ENCODE measurements at places on chromosomes 11 and 22. TPM values are rescaled to one million over a fixed set of nuclear protein-coding genes. Genes with fewer than 3 reads are reported as not detected.

- DNase-seq, result peak; percentile 70
Observed at GRCh38 chr22:23539135-23539838, 40.8 kb downstream of the IGLL1 start.

DNA sequence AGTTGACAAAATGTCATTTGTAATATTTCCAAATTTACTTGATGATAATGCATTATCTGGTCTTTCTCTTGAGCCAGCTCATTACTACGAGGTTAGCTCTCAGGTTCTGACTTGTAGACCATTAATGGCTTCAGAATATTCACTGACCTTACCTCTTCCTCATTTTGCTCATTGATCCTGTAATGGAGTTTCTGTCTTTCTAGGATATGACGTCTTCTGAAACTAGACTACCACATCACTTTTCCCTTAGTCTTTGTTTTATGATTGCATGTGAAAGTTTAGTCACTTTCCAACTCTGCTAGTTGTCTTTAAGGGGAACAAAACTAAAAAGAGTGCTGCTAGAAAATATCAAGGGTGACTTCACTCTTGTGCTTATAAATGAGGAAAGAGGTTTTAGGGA lies 697.6 kb downstream of the JRKL start:
- no peak for DNase-seq

- DNase-seq, result peak; percentile 74
Observed at GRCh38 chr22:38228873-38229740, 27.3 kb downstream of the MAFF start.

Gene PRAME
- not detected for total RNA-seq

GRCh38 chr22:36344106-36344827 lies 43.5 kb downstream of the MYH9 start:
- no peak for DNase-seq

Gene OR2AG2
- total RNA-seq, result not detected

DNA sequence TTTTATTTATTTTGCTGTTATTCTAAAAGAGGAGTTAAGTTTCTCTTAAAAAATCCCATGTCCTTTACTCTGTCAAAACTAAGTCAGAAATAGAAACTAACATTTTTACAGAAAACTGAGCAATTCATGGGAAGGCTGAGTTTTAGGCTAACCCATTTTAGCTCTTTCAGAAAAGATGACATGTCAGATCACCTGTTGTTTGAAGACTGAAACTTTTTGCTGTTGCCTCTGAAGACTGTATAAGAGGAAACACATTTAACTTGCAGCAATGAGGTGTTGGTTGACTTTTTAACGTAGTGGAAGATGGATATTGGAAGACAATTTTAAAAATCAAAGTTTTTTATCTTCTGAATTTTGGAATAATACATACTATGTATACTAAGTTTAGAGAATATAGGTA lies 115.4 kb downstream of the METTL15 start:
- DNase-seq, result no peak

Gene SPTBN2
- total RNA-seq, result 11.4 TPM

DNA sequence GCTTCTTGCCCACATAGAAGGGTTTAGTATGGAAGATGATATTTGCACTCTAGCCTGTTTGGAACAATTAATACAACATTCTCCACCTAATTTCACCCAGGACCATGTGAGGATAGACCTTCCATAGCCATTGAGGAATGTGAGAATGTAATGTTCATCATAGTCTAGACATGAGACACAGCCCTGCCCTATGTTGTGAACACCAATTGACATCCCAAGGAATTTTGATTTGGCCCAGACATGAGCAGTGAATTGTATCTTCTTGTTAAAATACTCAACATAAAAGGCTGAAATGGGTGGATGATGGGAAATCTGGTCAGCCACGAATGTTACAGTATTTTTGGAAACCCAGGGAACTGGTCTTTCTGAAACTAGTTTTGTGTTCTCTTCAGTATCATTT lies 892.3 kb upstream of the CHORDC1 start:
- no peak for DNase-seq

Gene RTCB
- total RNA-seq, result 86.3 TPM

- DNase-seq, result no peak
Observed at GRCh38 chr11:131690362-131690761, 319.9 kb downstream of the NTM start.

Gene CNIH2
- total RNA-seq, result 2.0 TPM

Gene OR52E2
- total RNA-seq, result not detected

- DNase-seq, result no peak
Observed at GRCh38 chr11:128896356-128896755, 5.2 kb downstream of the KCNJ5 start.

- no peak for DNase-seq
Observed at GRCh38 chr22:21443735-21444421, 23.3 kb upstream of the TMEM191C start.

DNA sequence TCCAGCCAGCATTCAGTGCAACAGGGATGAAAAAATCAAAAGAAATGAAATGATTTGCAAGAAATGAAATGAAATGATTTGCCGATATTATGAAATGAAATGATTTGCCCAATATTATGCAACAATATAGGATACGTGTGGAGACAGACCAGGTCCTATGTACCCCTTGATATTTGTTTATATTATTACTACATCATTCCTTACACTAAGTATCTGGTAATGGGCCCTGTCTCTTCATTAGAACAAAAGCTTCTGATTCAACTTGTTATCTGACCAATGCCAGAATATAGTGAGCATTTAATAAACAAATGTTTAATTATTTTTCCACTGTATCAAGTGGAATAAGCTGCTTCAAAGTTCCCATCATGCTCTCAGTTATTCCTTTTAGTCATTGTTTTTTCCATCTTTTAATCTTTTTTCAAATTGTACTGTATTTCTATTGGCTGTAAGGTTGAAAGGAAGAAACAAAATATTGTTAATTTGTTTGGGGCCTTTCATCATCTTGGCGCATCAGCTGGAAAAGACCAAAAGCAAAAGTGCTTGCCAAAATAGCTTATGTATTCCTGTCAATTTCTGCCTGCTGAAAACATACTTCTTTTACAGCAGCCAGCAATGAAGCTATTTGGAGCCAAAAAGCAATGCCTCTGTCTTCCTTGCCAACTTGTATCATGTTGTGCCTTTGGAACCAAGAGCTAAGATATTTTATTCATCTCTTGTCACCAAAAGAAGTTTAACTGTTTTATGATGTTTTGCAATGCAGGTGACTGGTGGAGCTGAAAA lies 2314.9 kb downstream of the LRRC4C start:
- no peak for DNase-seq

DNA sequence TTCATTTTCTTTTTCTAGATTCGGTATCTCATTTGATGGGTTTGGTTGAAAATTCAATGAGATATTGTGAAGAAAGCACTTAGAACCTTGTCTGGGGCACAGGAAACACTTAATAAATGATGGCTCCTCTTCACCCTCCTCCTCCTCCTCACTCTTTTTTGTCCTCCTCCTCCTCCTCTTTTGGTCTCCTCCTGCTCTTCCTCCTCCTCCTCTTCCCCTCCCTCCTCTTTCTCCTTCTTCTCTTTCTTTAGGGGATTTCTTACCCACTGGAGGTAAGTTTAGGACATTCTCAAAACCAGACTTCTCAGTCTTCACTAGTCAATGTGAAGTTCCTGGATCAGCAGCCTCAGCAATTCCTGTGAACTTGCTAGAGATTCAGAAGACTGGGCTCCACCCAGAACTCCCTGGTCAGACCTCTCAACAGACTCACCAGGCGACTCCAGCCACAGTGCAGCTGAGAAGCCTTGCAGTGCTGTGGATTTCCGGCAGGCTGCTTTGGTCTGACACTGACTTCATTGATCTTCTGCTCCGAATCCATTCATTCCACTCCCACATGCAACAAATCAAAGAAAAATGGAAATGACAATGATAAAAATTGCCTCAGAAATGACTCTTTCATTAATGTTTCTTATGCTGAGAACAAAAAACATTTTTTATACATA lies 368.6 kb upstream of the B3GAT1 start:
- DNase-seq, result no peak

Gene CHRM1
- total RNA-seq, result not detected

Gene PLXNB2
- 44.4 TPM for total RNA-seq

DNA sequence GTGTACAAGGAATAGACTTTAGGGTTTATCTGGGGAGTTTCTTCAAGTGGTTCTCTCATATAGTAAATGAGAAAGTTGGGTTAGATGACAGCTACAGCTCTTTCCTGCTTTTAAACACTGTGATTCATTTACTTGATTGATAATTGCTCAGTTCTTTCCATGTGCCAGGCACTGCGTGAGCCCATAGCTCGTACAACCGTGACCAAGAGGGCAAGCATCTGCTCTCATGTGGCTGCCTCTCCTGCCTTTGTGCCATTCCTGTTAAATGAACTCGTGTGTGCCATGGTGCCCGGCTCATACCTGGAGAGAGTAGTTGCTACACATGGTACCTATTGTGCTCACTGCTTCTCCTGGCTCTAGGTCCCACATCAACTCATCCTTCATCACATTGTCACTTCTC lies 206.3 kb downstream of the SNX19 start:
- DNase-seq, result no peak

GRCh38 chr11:15969281-15969680 lies 387.1 kb downstream of the SOX6 start:
- peak; percentile 79 for DNase-seq

DNA sequence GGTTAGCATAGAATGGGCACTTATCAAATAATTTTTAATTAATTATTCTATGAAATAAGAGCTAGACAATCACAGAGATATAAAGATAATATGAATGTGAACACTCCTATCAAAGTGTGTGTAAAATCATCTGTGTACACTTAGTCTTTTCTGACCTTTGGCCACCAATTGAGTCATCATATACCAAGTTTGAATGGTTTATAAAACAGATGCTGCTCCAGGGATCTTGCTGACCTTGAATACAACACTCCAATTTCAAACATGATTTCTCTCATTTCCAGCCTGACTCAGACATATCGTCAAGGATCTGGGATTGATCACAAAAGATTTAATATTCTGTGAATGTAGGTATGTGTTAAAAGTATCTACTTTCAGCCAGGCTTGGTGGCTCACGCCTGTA lies 2.9 kb upstream of the OR51V1 start:
- DNase-seq, result peak; percentile 5

GRCh38 chr11:73753938-73754337 lies 6.9 kb downstream of the RAB6A start:
- no peak for DNase-seq

- no peak for DNase-seq
Observed at GRCh38 chr11:124577716-124578427, 8.1 kb downstream of the OR8A1 start.

GRCh38 chr11:65055538-65055937 lies 2.8 kb downstream of the NAALADL1 start:
- DNase-seq, result no peak

GRCh38 chr11:2762451-2762850 lies 62.7 kb upstream of the KCNQ1OT1 start:
- no peak for DNase-seq

DNA sequence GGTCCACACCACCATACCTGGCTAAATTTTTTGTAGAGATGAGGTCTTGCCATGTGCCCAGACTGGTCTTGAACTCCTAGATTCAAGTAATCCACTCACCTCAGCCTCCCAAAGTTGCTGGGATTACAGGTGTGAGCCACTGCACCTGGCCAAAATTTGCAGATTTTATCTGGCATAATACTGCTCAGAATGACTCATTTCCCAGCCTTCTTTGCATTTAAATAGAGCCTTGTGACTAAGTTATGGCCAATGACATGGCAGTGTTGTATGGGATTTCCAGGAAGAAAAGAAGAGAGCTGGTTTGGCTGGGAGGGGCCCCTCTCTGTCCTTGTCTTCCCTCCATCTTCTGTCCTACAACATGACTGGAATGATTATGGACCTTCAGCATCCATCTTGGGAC lies 55.8 kb downstream of the CCDC34 start:
- DNase-seq, result no peak

Gene OR8G5
- total RNA-seq, result not detected

DNA sequence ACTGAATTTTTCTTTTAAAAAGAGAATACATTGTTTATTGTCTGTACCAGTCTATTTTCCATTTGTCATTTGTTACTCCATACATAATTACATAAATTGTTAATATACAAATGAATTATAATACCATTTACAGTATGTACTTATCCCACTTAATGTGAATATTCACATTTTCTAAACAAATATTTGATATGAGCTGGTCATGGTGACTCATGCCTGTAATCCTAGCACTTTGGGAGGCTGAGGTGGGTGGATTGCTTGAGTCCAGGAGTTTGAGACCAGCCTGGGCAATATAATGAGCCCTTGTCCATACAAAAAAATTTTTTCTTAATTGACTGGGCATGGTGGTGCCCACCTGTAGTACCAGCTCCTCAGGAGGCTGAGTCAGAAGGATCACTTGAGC lies 6.8 kb downstream of the SC5D start:
- no peak for DNase-seq

DNA sequence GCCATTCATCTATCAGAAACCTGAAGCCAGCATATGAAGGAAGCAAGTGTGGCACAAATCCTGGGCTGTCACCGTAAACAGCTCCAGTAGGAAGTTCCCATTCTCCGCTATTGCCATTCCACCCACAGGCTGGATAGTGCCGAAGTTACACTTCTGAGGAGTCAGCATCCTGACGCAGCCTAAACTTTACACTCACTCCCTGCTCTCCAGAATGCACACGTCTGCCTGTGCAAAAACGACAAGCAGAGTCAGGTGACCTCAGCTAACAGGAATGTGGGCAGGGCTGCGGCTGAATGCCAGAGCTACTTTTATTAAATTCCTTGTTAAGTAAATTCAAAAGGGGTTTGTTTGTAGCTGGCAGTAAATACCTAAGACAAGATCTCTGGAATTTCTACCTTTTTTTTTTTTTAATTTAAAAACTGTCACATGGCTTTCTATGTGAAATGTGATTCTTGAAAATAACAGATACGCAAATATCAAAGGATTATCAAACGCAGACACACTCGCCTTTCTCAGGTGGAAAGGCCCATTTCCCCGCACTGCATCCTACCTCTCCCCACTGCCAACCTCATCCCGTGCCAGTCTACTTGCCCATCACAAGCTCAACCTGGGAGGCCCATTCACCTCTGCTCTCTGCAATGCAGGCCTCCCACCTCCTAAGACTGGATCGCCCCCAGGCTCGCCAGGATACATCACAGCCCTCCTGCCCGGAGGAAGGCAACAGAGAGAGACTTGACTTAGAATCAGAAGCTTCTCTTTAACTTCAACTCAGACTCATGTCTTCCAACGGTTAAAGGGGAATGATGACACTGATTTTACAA lies 33.5 kb downstream of the NFRKB start:
- peak; percentile 98 for DNase-seq

DNA sequence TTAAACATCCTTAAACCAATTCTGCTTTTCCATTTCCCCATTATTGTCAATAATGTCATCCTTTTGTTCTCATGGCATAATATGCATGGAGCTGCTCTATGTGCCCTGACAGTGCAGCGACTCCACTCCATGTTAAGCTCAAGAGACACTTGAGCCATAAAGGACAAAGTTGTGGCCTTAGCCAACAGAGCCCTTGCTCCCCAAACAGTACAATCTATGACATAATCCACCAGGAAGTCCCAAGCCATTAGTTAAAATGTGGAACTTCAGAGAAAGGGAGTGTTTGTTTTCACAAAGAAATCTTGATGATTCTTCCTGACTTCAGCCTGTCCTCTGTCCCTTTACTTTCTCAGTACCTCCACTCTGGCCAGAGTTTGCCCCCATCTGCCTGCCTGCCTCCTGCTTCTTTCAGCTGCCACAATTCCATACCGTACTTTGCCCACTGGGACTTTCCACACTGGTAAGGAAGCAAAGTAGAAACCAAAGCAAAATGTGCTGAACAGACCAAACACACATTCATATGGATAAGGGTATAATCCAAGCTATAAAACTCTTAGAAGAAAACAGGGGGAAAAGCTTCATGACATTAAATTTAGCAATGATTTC lies 46.3 kb upstream of the ZC3H12C start:
- no peak for DNase-seq
